ENCODE measurements at places on chromosomes 16 and 17. TPM values are rescaled to one million over a fixed set of nuclear protein-coding genes. Genes with fewer than 3 reads are reported as not detected.
A peak's percentile ranks its signal among the peaks of the same experiment; 100 is the strongest.

GRCh38 chr16:84919708-84920107, 91.6 kb downstream of the ZDHHC7 start:
- no peak for DNase-seq

DNA sequence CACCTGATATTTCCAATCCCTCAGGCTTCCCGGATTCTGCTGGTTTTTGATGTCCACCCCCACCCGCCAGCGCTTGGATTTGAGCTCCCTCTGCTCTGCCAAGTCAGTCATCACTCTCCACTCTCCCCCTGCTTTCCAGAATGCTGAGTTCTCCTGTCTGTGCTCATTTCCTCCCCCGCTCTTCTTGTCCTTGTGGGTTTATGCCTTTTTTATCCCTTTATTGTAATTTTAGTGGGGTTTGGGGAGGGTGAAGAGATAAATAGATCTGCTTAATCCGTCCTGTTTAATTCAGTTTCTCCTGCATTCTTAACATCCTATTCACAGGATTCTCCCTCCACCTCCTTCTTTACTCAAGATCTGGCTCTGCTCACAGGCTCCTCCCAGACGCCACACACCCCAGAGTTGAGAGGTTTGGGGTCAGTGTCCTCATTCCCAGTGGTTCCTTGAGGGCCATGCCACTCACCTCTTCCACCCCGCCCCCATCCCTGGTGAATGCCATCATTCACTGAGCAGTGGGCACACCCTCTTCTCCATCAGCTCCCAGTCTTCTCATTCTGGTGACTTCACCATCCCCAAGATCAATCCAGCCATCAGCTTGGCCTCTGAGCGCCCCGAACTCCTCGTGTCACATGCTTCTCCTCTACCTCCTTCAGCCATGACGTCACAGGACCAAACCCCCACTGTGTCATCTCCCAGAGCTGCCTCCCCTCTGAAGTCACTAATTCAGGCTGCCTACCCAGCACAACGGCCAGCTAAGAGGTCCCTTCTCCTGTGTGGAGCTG, 15.1 kb upstream of the GUCY2D start:
- peak; percentile 31 for DNase-seq

DNA sequence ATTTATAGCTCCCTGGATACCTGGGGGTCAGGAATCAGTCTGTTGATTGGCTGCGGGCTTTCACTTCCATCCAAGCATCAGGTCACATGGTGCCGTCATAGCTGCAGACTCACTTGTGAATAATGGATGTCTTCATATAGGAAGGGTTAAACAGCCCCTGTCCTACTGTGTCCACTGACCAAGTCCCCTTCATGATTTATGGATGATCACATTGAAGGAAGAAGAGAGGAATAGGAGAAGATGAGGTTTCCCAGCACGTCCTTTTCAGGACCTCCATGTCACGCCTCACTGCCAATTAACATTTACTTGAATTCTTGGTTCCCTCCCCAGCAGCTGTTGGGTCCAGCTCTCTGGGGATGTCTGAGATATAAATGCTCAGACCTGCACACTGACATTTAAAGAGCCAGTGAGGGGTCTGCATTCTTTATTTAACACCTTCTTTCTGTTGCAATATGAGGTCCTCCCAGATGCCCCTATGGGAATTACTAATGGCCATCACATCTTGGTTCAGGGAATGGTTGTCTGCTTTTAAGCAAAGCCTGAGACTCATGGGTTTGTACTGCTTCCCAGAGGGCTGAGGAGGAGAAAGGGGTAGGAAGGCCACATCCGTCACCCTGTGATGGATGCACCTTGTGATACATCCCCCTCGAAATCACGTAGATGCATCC, 230.6 kb upstream of the HSBP1 start:
- no peak for DNase-seq

- no peak for DNase-seq
Observed at GRCh38 chr16:31455601-31456314, 3.5 kb upstream of the ARMC5 start.

DNA sequence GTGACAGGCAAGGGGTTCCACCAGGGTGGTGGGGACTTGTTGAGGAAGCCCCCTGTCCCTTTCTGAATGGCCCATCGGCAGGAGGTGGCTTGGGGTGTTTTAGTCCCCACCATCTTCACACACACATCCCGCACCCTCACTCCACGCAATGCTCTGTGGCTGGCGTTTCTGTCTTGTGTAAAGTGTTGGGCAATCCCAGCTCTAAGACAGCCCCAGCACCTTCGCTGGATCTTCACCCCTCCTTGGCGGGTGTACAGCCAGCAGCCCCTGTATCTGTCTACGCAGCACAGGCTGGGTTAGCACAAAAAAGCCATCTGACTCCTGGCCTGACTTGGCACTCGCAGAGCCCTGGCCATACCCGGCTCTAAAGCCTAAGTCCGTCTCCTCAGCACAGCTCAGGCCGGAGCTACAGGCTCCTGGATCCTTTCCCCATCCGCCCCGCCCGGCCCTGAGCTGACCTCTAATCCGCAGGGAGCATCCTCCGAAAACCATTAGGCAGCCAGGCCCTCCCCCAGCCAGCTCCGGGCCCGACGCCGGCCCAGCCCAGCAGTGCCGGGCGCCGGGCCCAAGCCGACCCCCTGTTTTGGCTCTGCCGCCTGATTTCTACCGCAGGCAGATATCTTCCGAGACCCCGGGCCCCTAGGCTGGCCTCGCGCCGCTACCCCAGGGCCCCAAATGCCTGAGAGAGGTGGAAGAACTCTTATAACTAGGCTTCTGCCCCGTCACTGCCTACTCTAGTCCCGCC, 42.4 kb upstream of the TAC4 start:
- no peak for DNase-seq

Gene HP
- total RNA-seq, result 0.91 TPM

DNA sequence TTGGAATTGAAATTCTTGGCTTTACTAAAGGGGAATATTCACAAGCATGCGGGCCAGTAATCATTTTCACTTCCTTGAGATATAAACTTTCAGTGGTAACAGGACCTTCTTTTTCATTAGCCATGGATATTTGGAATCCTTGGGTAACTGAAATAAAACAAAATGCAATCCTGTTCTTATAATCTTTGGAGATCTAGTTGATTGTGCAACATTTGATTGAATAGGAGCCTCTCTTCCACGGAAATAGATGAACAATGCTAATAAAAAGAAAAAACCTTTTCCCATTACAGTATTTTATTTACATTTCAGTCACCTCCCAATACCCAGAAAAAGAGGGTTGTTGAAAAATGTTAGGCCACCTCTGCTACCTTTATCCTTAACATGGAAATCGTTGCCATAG, 225.6 kb downstream of the MAP2K6 start:
- DNase-seq, result no peak

GRCh38 chr17:83036193-83036592, 43.2 kb upstream of the METRNL start:
- no peak for DNase-seq

DNA sequence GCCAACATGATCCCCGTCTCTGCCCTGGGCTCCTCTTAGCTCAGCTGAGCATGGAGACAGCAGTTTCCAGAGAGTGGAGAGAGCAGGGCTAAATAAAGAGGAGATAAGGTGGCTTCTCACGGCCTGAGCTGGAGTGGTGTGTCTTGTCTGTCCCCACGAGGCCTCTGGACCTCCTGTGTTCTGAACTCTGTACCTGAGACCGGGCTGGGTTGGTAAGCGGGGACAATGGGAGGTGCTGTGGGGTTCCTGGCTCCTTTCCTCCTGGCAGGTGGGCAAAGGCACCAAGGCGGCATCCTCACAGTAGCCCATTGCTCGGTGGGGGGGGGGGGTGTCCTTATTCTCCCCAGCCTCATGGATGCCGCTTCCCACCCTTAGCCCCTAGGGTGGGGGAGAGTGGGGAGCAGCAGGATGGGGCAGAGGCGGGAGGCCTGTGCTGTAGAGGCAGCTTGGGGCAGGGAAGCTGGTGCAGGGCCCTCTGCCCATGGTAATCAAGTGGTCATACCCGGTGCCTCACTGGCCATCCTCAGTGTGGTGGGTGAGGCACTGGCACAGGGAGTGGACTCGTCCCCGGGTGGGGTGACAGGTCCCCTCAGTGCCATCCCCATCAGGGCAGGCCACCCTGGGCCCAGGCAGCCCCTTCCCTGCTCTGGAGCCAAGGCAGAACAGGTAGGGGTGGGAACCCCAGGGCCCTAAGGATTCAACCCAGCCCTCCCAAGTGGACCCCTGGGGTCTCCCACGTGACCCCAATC, 2.8 kb downstream of the AANAT start:
- no peak for DNase-seq

Gene ABCC11
- total RNA-seq, result not detected

DNA sequence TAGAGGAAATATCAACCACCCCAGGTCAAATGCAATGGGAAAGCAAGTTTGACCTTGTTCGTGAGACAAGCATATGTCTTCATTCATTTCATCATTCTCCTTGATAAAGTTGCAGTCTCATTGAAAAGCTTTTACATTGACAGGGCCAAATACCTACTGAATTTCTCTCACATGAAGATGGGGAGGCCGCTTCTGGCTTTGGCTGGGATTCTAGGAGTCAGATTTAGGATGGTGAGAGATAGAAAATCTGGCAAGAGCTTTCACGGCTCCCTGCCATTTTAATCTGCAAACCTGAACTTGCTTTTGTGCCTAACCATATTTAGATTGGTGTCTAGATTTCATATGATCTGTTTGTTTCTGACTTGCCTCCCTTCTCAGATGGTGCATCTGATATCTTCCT, 88.0 kb downstream of the TMEM100 start:
- DNase-seq, result no peak

Gene CD7
- not detected for total RNA-seq

Gene TP53TG3E
- not detected for total RNA-seq

DNA sequence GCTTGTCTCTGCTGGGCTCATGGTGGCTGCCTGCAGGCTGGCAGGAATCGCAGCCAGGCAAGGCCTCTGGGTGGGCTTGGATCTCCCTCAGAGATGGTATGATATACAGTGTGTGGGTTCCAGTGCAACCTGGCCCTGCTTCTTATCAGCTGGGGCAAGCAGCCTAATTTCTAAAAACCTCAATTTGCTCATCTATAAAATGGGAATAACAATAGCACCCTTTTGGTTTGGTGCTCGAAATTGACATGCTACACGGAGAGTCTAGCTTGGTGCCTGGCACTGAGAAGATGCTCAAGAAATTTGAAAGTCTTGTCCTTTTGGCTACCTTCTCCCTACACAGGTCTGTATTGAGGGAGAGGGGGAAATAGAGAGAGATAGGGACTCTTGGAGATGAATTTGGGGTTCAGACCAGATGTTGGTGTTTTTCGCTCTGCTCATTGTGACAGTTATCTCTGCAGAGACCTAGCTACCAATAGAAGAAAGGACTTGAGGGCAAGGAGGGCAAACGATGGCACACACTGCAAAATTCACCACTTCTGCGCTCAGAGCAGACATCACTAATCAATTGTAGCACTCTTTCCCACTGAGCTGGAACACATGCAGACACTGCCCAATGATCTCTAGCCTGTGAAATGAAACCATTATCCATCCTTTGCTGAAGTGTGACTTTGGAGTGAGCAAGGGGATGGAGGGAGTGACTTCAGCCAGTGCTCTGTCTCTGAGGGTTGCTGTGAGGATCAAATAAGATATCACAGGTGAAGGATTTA, 15.6 kb downstream of the BEAN1 start:
- DNase-seq, result no peak

- DNase-seq, result no peak
Observed at GRCh38 chr16:28874406-28874805, 3.9 kb upstream of the ATP2A1 start.

DNA sequence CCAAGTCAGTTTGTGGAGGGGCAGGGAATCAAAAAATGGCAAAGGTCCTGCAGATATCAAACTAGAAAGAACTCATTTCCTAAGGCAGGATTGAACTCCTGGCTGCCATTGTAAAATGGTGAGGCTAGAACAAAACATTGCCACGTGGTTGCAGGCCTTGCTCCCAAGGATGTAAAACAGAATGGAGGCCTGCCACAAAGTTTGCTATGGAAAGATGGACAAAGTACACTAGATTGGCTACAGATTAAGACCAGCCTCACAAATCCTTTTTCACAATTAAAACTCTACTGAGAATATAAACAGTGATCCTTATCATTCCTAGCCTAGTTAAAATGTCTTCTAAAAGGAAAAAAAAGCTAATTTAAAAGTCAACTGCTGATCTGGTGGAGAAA, 30.9 kb downstream of the PHKB start:
- DNase-seq, result no peak

Gene C16orf46
- not detected for total RNA-seq

Gene KRTAP9-4
- not detected for total RNA-seq

GRCh38 chr16:87392821-87393679, 914 bp downstream of the MAP1LC3B start:
- DNase-seq, result no peak

DNA sequence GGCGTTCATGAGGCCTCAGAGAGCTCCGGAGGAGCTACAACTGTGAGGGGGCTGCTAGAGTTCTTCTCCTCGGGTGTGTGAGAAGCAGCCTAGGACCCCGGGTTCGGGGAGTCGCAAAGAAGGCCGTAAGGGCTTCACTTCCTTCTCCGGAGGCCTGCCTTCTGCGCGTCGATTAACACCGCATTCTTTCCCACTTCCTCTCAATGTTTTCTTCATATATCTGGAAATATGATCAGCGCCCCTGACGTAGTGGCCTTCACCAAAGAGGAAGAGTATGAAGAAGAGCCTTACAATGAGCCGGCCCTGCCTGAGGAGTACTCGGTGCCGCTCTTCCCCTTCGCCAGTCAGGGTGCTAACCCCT, 449 bp downstream of the SMCR8 start:
- no peak for DNase-seq

GRCh38 chr17:67290711-67291291, 45.8 kb upstream of the HELZ start:
- no peak for DNase-seq

- DNase-seq, result no peak
Observed at GRCh38 chr17:77274096-77274845, 133.5 kb downstream of the SEC14L1 start.

Gene HSF4
- total RNA-seq, result 12.8 TPM

DNA sequence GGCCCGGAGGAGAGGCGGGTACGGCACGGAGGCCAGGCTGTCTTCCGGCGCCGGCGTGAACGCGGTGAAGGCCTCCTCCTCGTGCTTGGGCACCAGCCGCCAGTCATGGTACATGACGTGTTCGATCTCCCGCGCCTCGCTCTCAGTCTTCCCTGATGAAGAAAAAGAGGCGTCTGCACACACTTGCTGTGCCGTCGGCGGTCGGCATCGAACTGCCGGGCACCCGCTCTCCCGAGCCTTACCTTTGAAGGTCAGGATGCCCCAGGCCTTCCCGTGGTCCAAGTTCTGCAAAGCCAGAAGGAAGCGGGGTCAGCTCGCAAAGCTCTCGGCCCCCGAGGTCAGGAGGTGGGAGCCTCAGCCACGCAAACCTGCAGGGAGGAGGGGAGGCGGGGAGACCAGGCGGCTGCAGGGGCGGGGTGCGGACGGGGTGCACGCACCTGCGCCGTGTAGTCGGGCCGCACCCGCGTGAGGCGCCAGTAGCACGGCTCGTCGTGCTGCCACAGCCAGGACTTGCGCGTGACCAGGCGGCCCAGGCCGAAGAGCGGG, at the start of gene EME2:
EME2 (plus strand) TSS at position 449 of the 546 bp plus-strand sequence. CDS start 418 bp downstream, outside the sequence.
- peak; percentile 47 for DNase-seq

GRCh38 chr17:42438600-42439567, 15.8 kb upstream of the CAVIN1 start:
- no peak for DNase-seq
